ENCODE measurements at places on chromosomes 4 and X.

GRCh38 chr4:7364979-7365378 is 69.8 kb downstream of the PSAPL1 start:
- no peak for DNase-seq
- H3K4me1 ChIP-seq, result no peaks in the 10 kb centered on the region
- no peak overlapping the region for H3K27ac ChIP-seq
- no peak overlapping the region for H3K4me3 ChIP-seq

DNA sequence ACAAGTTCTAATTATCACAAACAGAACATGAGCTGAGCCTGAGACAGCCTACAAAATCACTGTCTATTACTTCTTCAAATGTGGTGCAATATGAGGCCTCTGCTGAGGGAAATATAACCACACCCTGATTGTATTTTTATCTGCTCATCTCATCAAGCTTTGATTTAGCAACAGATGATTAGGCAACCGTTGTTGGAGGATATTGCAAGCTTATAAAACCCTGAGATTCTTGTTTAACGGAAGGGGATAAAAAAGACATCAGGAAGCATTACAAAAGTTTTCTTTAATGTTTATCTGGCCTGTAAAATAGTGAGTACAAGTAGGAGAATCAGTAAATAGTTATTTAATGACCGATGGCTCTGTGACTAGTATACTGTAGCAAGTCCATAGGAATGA is 108.5 kb downstream of the ZNF330 start:
- no peak overlapping the region for H3K27ac ChIP-seq
- H3K4me1 ChIP-seq, result peaks cover 2% of the 10 kb centered on the region
- H3K4me3 ChIP-seq, result no peak overlapping the region
- H3K36me3 ChIP-seq, result no peaks in the 10 kb centered on the region
- no peaks in the 10 kb centered on the region for H3K27me3 ChIP-seq
- peak; percentile 70 for DNase-seq

- no peaks in the 10 kb centered on the region for H3K27me3 ChIP-seq
- peaks cover 40% of the 10 kb centered on the region for H3K36me3 ChIP-seq
- H3K4me3 ChIP-seq, result peak overlapping the region; percentile 99
- no peak overlapping the region for H3K27ac ChIP-seq
- no peak for DNase-seq
- peaks cover 1% of the 10 kb centered on the region for H3K4me1 ChIP-seq
Observed at GRCh38 chrX:20140420-20140819, 1.2 kb downstream of the EIF1AX start.

DNA sequence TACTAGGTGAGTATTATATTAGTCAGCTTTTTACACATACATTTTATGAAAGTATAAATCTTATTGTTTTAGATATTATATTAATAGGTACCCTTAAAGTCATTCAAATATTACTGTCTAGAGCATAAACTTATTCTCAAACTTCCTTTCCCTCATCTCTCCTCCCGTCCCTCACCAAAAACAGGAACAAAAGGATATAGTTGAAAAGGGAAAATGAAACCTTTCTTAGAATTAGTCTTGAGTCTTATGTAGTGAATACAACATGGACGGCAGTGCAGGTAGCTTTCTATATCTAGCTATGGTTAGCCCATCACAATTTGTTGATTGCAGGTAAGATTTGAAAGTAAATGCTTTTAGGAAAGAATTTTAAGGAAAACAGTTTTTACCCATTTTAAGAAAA is 65.6 kb downstream of the RBPJ start:
- DNase-seq, result no peak
- H3K36me3 ChIP-seq, result peaks cover 4% of the 10 kb centered on the region
- H3K27me3 ChIP-seq, result no peaks in the 10 kb centered on the region
- no peaks in the 10 kb centered on the region for H3K4me1 ChIP-seq

DNA sequence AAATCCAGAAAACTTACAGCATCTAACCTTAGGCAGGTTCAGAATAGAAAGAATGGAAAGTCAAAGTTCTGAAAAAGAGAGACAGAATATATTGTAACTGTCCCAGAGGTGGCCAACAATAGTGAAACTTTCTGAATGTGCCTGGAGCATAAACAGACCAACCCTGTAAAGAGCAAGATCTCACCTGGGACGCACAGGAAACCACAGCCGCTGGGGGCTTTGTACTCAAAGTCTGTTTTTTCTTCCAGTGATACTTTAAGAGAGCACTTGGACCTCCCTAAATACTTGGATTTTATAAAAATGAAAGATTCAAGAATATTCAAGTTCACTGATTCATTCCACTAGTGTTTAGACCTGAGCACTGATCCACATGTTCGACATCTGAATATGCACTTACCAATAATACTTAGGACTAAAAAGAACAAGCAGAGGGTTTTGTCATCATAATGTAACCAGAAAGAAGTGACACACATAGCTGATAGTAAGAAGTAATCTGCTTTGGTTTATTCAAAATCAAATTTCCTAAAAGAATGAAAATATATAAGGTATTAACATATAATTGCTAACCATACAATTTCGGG is 35.3 kb downstream of the ARAP2 start:
- no peak overlapping the region for H3K4me3 ChIP-seq
- DNase-seq, result no peak
- H3K27me3 ChIP-seq, result no peaks in the 10 kb centered on the region
- no peaks in the 10 kb centered on the region for H3K36me3 ChIP-seq

DNA sequence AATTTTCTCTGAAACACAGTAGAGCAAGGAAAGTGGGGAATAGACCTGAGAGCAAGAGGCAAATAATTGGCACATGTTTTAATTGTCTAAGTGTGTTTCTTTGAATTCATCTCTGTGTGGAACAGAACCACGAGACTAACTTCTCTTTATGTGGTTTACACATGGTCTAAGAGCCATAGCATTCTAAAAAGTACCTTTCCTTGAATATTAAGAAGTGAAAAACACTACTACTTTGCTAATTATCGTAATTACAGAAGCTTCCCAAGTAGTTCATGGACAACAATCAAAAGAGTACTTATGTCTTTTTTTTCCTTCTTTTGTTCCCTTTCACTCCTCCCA is 2.9 kb upstream of the CYBB start:
- no peak for DNase-seq
- no peak overlapping the region for H3K4me3 ChIP-seq
- H3K4me1 ChIP-seq, result no peaks in the 10 kb centered on the region
- H3K27me3 ChIP-seq, result no peaks in the 10 kb centered on the region

DNA sequence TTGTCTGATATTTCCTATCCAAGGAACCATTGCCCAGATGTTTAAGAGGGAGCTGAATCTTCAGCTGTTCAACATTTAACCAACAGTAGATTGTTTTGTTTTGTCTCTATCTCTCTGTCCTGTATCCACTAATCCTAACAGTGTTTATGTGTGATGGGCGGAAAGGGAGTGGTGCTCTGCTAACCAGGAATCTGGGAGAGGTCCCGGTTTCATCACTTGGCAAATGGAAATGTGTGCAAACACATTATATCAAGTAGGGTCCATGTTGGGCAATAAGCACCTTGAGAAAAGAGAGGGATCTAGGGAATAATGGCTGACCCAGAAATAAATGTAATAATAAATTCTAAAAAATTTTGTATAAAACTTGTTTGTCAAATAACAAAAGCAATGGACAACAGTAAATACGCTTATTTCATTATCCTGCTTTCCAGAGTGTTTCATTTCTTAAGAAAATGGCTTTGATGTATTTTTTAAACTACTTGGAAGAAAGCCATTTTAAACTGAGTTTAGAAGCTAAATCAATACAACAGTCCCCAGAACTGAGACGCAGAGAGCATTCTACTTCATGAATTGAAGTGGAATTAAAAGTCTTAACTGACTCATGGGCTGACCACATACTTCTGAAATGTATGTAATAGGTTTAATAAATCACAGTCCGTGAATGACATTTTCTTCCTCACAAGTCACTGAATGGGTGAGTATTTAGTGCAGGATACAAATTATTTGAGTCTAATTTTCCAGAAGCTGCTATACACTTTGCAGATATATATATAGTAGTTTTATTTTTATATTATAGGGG is 55.8 kb downstream of the EMCN start:
- no peak overlapping the region for H3K4me3 ChIP-seq
- H3K4me1 ChIP-seq, result no peaks in the 10 kb centered on the region
- DNase-seq, result peak; percentile 69
- no peak overlapping the region for H3K27ac ChIP-seq
- no peaks in the 10 kb centered on the region for H3K27me3 ChIP-seq

DNA sequence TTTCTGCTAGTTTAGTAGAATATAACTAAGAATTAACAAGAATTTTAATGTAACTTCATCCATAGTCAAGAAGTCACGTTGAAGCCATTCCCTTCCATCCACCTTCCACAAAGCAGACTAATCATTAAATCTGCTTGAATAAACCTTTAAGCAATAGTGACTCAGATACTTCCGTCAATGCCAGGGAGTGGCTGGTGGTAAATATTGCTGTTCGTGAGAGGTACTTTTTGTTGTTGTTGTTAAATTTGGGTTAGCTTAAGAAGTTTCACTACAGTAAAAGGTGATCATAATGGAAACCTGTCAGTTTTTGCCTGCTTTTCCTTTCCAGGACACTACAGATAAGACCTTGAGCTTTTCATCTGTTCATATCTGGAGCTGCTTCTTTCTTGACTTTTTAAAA is 316.3 kb downstream of the TMA16 start:
- H3K4me3 ChIP-seq, result no peak overlapping the region
- no peak overlapping the region for H3K27ac ChIP-seq
- no peaks in the 10 kb centered on the region for H3K36me3 ChIP-seq
- no peaks in the 10 kb centered on the region for H3K27me3 ChIP-seq
- DNase-seq, result no peak
- no peaks in the 10 kb centered on the region for H3K4me1 ChIP-seq

DNA sequence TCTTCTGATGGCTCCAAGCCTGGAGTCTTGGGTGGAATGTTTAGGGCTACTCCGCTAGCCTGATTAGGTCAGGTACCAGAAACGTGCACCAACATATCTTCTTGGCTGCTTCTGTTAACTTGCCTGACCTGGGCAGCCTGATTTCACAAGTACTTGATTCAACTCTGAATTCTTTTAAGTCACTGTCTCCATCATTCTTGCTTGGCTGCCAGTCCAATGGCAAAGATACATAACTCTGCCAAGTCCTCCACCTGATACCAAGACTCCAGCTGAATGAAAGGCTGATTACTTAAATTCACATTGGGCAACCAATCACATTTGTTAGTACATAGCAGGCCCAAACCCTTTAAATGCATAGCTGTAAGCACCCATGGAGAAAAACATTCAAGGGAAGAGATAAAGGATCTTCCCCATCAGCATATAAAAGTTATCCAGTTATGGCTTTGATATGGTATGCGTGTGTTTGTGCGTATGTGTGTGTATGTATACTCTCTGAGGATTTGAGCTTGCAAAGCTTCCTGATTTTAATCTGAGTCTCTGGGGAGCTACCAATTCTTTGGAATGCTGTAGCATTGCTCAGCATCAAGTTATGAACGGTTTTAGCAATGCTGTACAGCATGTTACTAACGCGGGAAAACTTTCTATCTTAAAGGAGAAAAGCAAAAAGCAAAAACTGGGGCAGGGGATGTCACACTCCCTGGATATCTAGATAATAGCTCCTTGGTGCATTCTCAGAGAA is 917.2 kb downstream of the DMD start:
- no peaks in the 10 kb centered on the region for H3K36me3 ChIP-seq
- H3K4me1 ChIP-seq, result no peaks in the 10 kb centered on the region
- DNase-seq, result no peak
- no peak overlapping the region for H3K4me3 ChIP-seq
- no peak overlapping the region for H3K27ac ChIP-seq

DNA sequence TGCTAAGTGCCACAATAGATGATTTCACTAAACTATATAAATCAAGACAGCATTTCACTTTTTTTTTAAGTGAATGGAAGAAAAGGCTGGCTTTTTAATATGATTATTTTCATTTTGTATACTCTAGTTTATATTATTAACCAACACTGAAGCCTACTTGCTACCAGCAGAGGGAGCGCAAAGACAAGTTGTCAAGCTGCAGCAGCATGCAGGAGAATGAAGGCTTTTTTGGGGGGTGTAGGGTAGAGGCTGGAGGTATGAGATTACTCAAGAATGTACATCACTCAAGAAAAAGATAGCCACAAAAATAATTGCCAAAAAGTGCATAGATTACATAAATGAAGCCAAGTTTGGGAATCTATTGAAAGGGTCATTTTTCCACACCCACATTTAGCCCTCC is 519.5 kb downstream of the FGF13 start:
- no peak overlapping the region for H3K4me3 ChIP-seq
- H3K27me3 ChIP-seq, result no peaks in the 10 kb centered on the region
- no peak for DNase-seq
- H3K4me1 ChIP-seq, result no peaks in the 10 kb centered on the region
- no peaks in the 10 kb centered on the region for H3K36me3 ChIP-seq
- no peak overlapping the region for H3K27ac ChIP-seq

GRCh38 chr4:101695176-101695575 is 95.4 kb upstream of the BANK1 start:
- no peak overlapping the region for H3K4me3 ChIP-seq
- no peaks in the 10 kb centered on the region for H3K4me1 ChIP-seq
- H3K36me3 ChIP-seq, result no peaks in the 10 kb centered on the region

- peak within 1 kb of the TSS; percentile 91 for H3K27ac ChIP-seq
- no peaks in the 10 kb centered on the region for H3K27me3 ChIP-seq
- no peaks in the 10 kb centered on the region for H3K36me3 ChIP-seq
- no peaks in the 10 kb centered on the region for H3K4me1 ChIP-seq
- H3K4me3 ChIP-seq, result peak within 1 kb of the TSS; percentile 83
Observed at GRCh38 chrX:10620121-10620699, at the start of gene MID1. TSS of gene MID1 (minus strand) at chrX:10620585. CDS start at chrX:10567547, 53,038 bp downstream.

GRCh38 chrX:119266364-119266995 is 30.4 kb downstream of the PGRMC1 start:
- H3K4me1 ChIP-seq, result no peaks in the 10 kb centered on the region
- H3K36me3 ChIP-seq, result no peaks in the 10 kb centered on the region
- peaks cover 27% of the 10 kb centered on the region for H3K27me3 ChIP-seq

GRCh38 chr4:168632301-168632725 is 135.5 kb downstream of the PALLD start:
- peak overlapping the region; percentile 63 for H3K27ac ChIP-seq
- no peaks in the 10 kb centered on the region for H3K27me3 ChIP-seq
- peak overlapping the region; percentile 83 for H3K4me3 ChIP-seq
- H3K36me3 ChIP-seq, result no peaks in the 10 kb centered on the region

GRCh38 chr4:84470204-84470785 is 28.8 kb downstream of the NKX6-1 start:
- no peaks in the 10 kb centered on the region for H3K4me1 ChIP-seq
- no peak overlapping the region for H3K4me3 ChIP-seq
- H3K27ac ChIP-seq, result no peak overlapping the region
- DNase-seq, result no peak
- no peaks in the 10 kb centered on the region for H3K36me3 ChIP-seq

DNA sequence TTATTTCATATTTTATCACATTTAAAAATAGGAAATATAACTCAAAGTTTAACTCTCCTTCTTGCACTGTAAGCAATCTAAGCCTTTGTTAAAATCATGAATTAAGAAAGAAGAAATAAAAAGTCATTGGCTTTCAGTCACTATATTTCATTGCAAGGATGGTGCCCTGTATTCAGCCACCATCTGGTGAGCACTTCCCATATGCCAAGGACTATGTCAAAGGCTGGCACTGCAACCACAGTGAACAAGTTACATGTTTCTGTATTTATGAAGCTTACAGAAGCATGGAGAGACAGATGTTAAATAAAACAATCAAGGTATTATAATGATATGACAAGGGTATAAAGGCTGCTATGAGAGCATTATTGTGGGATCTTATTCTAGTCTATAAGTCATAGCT is 68.6 kb downstream of the PRKG2 start:
- H3K36me3 ChIP-seq, result peaks cover 68% of the 10 kb centered on the region
- H3K4me1 ChIP-seq, result no peaks in the 10 kb centered on the region
- DNase-seq, result no peak

- no peak for DNase-seq
- H3K4me3 ChIP-seq, result no peak overlapping the region
- no peaks in the 10 kb centered on the region for H3K36me3 ChIP-seq
- H3K27me3 ChIP-seq, result peaks cover 53% of the 10 kb centered on the region
- no peaks in the 10 kb centered on the region for H3K4me1 ChIP-seq
Observed at GRCh38 chrX:52585892-52586291, 68.8 kb downstream of the SSX7 start.

- H3K4me3 ChIP-seq, result no peak overlapping the region
- no peak for DNase-seq
- no peaks in the 10 kb centered on the region for H3K36me3 ChIP-seq
- no peaks in the 10 kb centered on the region for H3K27me3 ChIP-seq
Observed at GRCh38 chrX:2299871-2300270, 200.9 kb downstream of the DHRSX start.

Data from mesenchymal stem cell (in vitro differentiated cells and primary cell).